ENCODE measurements at places on chromosomes 5 and 9.

DNA sequence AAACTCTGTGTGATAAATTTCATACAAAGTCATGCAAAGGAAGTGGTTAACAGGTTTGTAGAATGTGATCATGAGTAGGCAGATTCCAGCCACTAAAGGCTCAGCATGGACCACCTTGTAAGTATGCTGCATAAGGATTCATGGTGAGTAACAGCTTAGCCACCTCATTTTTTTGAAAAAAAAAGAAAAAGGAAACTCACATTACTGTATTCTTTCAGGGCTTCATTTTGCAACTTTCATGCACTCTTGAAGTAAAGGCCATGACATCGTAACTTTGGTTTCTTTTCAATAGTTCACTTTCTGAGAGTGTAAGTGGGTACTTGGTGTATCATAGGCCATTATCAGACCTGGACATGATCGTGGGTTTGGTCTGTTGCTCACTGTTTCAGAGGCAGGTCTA is 175.1 kb downstream of the PCSK1 start:
- DNase-seq, result no peak

- no peak for DNase-seq
These were observed 288.6 kb upstream of the DAB2 start for GRCh38 chr5:39713250-39713916.

GRCh38 chr9:114153761-114154599 is 1.4 kb upstream of the COL27A1 start:
- no peak for DNase-seq

DNA sequence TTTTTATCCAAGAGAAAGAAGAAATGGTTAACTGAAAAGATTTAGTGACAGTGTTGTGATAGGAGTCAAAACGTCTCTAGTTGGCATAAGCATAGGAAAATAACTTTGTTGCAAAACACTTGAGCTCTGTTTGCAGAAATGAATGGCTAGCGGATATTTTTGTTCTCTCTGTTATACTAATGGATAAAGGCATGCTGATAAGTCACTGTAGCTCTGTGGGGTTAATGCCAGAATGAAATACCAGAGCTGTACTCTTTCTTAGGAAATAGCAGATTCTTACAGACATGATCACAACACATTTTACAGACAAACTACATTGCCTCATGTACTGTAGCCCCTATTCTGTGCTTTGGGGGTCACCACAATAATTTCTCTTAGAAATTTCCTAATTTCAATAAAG is 202.8 kb downstream of the DMRTA1 start:
- no peak for DNase-seq

DNA sequence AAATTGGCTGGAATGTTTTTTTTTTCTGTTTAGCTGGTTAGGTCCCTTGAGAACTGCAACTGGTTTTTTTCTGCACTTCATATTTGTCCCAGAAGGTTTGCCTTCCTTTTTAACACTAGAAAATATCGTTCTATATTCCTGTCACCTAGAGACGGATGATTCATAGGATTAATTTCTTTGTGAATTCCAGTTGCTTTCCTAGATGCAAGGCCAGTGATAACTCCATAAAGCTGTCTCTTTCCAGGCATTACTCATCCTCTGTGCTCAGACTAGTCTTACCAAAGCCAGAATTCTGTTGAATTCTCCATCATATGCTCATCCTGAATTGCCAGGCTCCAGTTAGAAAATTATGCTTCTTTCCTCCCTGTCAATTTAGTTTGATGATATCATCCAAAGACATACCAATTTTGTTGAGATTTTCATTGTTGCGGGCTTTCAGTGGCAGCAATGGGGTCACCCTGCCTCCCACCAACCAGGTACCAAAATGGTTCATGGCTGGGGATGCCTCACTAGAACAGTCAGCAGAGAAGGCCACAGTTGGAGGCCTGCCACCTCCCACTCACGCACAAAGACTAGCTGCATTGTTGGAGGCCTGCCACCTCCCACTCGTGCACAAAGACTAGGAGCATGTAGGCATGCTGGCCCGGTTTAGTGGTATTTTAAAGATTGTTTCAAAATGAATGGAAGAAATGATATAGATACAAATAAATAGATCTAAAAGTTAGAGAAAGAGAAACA is 8.5 kb downstream of the BAAT start:
- DNase-seq, result no peak

DNA sequence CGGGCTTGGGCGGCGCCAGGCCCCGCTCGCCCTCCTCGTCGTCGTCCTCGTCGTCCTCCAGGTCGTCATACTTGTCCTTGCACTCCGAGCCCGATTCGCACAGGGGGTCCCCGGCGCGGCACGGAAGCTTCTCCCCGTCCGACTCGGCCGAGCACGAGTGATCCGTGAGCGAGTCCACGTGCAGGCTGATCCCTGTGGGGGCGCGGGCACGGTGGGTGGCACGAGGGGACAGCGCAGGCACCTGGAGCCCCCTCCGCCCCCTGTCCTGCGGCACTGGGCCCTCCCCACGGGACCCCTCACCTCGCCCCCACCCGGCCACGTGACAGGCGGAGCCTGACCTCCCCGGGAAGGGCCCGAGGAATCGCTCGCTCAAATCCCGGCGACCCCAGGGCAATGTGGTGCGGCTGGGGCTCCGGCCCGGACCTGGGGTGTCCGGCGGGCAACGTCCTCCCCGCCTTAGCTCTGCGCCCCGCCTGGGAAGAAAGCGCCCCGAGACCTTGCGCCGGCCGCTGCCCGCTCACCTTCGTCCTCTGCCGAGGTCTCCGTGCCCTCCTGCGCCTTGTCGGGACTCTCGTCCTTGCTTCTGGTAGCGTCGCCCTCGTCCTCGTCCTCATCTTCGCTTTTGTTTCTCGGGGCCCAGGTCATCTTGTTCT is 2.5 kb downstream of the IRX2 start:
- DNase-seq, result no peak

DNA sequence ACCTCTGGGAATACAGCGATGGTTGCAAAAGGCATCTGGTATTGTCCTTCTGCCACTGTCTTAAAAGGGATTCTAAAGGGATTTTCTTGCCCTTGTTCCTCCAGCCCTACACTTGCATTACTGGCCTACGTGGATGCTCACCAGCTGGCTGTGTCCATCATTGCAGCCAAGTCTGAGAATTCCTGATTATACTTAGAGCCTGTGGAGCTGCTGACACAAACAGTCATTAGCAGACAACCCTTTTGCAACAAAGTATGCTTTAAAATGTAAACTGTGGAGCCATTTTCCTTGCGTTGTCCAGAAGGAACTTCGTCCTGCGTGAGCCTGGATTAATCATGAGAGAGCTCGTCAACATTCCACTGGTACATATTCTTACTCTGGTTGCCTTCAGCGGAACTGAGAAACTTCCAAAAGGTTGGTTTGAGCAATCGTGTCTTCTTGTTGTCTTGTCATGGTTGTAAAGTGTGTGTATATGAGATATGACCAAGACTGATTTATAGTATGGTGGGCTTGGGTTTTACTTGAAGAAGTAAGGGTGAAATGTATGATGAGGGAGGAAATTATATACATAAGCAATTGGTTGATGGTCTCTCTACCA is at the start of gene MUSK:
Gene MUSK (plus strand): TSS at position 222 of the 598 bp plus-strand sequence. CDS start 114 bp downstream, at position 336.
- no peak for DNase-seq
